ENCODE measurements at places on chromosomes 3 and 15.

DNA sequence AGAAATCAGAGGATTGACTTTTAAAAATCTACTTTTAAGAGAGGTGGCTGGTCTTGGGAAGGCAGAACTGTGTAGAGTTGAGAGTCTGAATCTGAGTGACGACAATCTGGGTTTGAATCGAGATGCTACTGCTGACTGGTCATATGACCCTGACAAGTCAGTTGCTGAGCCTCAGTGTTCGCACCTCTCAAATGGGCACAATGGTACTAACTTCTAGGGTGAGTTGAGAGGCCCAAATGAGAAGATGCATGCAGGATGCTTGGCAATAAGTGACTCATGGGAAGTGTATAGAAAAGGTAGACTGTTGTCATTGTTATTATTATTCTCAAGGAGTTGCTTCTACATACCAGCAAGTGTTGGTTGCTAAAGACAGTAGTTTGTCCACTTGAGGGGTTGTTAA lies 10.3 kb downstream of the CACNA2D3 start:
- DNase-seq = no peak

GRCh38 chr15:88621789-88622604 lies 857 bp downstream of the AEN start:
- no peak for DNase-seq

DNA sequence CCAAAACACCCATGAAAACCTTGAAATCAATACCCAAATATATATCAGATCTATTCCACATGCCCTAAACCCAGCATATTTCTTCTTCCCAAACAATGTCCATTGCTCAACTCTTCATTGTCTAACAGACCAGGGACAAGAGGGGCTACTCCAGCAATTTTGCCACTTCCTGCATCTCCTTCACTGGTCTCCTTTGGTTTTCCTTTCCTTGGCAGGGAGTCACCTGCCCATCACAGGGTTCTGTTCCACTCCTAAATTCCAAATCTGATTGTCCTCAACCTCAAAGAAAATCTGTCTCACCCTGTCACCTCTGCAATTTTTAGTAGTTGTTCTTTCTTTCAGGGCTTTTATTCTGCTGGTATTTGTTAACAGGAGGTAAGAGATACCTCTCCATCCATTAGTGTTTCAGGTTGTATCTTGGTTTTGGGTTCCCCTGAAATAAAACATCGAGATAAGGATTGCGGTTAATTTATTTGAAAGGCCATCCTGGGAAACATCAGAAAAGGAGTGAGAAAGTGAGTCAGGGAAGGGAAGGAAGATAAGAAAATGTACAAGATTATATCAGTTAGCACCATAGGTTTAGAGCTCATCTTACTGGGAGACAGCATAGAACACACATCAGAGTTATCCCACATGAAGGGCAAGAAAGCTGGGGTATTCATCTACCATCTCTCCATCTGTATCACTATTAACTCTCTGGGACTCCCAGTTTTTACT lies 13.6 kb downstream of the ZBED2 start:
- DNase-seq = no peak

GRCh38 chr15:96504371-96504770 lies 173.9 kb downstream of the NR2F2 start:
- no peak for DNase-seq

GRCh38 chr3:72088486-72089025 lies 303.6 kb upstream of the PROK2 start:
- DNase-seq = no peak

DNA sequence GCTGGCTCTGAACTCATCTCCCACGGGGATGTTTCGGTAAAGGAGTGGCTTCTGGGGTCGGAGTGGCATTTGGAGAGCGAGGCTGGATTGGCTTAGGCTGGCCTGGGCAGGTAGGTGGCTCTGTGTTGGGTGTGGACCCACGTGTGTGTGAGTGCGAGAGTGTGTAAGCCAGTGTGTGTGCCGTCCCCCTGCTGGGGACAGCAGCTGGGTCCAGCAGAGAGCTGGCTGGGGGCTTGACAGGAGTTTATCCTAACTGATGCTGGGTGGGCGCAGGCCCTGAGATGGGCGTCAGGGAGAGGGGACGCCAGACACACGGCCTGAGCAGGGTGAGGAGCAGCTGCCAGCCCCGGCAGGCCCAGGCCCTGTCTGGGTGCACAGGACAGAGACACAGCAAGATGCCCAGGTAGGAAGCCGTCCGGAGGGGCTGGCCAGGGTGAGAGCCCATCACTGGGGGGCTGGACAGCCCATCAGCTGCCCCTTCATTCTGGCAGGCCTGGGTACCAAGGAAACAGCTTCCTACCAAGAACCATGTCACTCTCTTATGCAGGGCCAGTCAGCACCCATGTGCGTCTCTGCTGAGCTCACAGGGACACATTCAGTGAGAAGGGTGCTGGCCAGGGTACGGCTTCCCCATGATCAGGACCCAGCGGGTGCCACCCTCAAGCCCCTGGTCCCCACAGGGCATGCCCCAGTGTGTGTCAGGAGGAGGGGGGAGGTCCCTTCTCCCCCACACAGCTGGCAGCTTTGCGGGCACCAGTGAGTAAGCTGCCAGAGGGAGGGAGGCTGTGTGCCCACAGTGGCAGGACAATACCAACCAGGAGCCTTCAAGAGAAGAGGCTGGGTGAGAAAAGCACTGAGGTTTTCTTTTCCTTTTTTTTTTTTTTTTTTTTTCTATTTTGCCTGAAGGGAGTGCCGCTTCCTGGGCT lies 1.1 kb downstream of the PAK6 start:
- no peak for DNase-seq

DNA sequence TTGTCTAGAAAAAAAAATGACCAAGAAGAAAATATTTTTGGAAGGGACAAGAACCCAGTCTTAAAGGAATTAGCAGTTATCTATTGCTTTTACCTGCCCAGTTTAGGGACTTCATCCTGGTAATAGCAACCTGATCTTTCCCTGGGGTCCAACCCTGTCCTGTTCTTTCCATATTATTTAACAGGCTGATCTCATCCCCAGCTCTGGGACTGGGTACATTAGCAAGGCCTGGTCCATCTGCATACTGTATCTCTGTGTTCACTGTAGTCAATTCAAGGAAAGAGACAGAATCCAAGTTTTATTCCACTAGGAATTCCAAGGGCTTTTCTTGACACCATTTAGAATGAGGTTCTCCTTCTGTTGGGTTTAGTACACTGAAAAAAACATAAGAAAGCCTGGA lies 191.7 kb upstream of the GADL1 start:
- no peak for DNase-seq

GRCh38 chr3:50138266-50139200 lies 16.6 kb upstream of the SEMA3F start:
- DNase-seq = peak; percentile 51

DNA sequence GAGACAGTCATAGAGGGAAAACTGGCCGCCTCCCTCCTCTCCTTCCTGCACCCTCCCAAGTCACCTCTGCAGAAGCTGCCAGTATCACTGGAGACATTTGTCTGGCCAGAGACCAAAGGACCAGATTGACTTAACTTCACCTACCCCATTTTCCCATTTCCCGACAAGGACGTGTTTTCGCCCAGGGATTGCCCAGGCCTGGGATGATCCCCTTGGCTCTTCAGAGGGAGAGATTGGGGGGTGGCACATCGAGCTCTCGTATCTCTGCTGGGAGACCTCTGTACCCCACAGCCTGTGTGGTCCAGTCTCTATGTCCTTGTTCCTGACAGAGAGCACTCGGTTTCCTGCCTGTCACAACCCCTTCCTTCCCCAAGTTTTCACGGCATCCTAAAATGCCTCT lies 31.4 kb downstream of the RGMA start:
- no peak for DNase-seq

GRCh38 chr15:43135351-43135750 lies 2.0 kb downstream of the TMEM62 start:
- no peak for DNase-seq

- DNase-seq = no peak
Measured at GRCh38 chr15:93825682-93826081, 405.7 kb upstream of the MCTP2 start.

DNA sequence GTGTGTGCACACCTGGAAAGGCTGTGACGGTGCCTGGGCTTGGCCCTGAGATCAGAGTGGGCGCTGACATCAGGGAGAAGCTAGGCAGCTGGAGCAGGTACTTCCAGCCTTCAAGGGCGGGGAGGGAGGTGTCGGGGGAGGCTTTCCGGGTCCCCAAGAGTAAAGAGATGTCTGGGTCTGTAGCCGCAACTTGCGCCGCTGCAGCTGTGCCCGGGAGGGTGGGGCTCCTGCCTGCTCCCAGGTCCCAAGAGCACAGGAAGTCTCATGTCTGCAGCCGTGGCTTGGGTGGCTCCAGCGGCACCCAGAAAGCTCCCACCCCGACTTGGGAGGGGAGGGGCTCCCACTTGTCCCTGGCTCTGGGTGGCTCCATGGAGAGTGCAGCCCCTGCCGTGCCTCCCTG lies 103.2 kb upstream of the BNIP2 start:
- DNase-seq = peak; percentile 14

DNA sequence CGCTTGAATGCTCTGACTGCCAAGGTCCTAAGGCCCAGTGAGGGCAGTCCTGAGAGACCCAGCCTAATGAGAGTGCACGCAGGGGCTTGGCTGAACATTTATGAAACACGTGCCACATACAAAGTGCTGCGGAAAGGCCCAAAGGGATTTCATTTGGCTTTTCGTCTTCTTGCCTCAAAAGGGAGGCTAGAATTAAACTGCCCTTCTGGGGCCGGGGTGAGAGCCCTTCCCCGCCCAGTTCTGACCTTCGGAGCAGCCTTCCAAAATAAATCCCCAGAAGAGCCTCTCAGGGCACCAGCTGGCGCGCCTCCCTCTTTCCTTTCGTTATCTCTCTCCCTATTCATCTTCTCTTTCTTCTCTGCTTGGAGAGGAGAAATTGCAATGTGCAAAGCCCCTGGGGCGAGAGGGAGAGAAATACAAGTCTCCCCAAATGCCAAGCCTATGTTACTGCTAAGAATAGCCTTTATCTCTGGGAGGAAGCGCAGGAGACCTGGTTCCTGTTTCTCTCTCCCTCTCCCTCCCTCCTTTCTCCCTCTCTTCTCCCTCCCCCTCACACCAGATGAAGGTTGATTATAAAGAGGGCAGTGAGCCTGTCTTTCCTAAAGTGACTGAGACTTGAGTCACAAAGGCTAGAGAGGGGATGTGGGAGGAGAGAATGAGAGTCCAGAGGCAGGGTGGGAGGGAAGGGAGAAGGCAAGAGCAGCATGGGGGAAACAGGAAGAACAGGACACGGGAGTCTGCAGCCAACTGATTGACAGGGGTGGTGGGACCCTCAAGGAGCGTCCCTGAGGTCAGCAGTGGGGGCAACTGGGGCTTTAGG lies 36.7 kb upstream of the NDUFB4 start:
- no peak for DNase-seq

DNA sequence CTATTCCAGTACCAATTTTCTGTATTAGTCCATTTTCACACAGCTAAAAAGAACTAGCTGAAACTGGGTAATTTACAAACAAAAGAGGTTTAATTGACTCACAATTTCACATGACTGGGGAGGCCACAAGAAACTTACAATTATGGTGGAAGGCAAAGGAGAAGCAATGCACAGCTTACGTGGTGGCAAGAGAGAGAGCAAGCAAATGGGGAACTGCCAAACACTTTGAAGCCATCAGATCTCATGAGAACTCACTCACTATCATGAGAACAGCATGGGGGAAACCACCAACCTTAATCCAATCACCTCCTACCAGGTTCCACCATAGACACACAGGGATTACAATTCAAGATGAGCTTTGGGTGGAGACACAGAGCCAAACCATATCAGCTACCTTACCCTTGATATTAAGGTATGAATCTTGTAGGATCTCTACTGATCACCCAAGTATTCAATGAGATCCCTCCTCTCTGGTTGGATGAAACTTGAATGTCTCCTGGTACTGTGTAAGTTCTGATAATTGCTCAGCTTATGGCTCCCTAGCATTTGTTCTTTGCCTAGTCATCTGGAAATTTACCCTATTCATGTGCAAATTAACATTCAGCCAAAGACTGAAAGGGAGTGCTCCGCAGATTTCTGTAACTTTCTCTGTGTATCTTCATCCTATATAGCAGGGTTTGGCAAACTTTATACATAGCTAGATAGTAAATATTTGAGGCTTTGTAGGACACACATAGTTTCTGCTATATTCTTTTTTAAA lies 38.9 kb downstream of the MYL3 start:
- DNase-seq = no peak

GRCh38 chr3:46282696-46283095 lies 40.4 kb downstream of the CCR3 start:
- DNase-seq = no peak

DNA sequence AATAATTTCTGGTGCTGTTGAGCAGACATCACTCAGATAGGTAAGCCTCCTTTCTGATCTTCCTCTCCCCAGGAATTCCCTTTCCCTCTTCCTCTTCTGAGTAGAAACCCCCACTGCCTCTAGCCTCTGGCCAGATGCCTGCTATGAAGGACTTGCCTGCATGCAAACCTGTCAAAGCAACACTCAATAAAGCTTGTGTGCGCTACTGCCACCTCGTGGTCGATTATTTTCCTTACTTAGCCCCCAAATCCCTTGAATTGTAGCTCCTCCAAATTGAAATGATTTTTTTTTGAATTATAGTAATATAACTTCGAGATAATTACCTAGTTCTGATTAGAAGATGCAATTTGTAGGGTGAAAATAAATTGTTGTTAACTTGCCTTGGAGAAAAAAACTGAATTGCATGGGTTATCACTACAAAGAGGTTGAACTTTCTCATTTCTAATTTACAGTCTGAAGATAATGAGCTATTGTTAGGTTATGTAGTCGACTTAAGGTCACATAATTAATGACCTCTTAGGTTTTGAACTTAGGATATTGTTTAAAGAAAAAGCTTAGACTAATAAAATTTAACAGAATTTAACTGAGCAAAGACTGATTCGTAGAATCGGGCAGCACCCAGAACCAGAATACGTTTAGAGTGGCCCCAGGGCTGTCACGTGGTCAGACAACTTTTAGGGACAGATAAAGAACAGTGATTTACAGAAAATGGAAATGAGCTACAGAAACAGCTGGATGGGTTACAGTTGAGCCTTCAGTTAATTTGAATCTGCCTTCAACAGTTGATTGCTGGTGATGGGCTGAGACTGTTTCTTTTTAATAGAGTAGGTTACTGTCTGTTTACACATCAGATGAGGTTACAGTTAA lies 269.3 kb downstream of the ARPP21 start:
- peak; percentile 23 for DNase-seq

- DNase-seq = no peak
Measured at GRCh38 chr15:75363786-75364185, 4.6 kb downstream of the MAN2C1 start.

- DNase-seq = no peak
Measured at GRCh38 chr15:25732191-25732590, 130.9 kb downstream of the ATP10A start.

DNA sequence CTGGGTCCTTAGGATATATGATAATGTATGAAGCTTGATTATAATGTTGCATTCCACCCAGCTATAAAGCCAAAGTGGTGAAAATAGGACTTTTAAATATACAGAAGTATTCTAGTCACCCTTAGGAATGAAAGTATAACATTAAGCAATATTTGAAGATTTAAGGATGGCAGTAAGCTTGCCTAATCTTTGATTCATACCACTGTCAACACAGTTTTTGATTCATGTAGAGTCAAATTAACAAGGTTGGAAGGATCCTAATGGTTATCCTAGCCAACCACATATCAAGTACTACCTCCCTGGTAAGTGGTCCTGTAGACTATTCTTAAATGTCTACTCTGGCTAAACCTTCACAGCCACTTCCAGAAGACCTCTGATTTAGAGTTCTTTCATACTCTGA lies 18.6 kb downstream of the ARIH1 start:
- DNase-seq = no peak

GRCh38 chr3:155233213-155233612 lies 60.3 kb downstream of the STRIT1 start:
- peak; percentile 23 for DNase-seq

Data from SK-N-SH (cell line).